Dermis microvascular lymphatic vessel endothelial cell (primary cell): ENCODE measurements at places on chromosomes 1 and 21. TPM values are rescaled to one million over a fixed set of nuclear protein-coding genes. Genes with fewer than 3 reads are reported as not detected.
A peak's percentile ranks its signal among the peaks of the same experiment; 100 is the strongest.

Gene PIK3R3
- total RNA-seq: 16.3 and 18.3 TPM in 2 replicates

Gene DUSP23
- 14.9 and 18.1 TPM in 2 replicates for total RNA-seq

Gene ADORA1
- total RNA-seq: not detected in 2 replicates

Gene CCDC30
- 0.25 and 0.26 TPM in 2 replicates for total RNA-seq

Gene ZNF593OS
- not detected in 2 replicates for total RNA-seq

Gene TFF2
- total RNA-seq: not detected in 2 replicates

Gene CELA3B
- total RNA-seq: 0.13 TPM in 1 of 2 replicates, not detected in the other

Gene BTBD8
- 1.3 and 2.3 TPM in 2 replicates for total RNA-seq

Gene FAM177B
- not detected in 2 replicates for total RNA-seq

DNA sequence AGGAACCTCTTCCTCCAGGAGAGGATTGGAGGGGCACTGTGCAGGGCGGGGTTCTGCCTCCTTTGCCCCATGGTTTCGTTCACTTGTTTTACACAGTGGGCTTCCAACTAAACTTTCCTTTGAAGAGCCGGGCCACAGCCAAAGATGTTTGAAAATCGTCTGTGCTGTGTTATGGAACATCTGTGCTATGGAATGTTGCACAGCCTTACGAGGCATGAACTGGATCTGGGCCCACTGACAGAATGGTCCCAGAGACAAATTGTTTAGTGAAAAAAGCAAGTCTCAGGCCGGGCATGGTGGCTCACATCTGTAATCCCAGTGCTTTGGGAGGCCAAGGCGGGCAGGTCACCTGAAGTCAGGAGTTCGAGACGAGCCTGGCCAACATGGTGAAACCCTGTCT is 12.6 kb upstream of the MEF2D start:
- no peak for DNase-seq

- no peak for DNase-seq
These were observed 68.2 kb downstream of the ARHGEF16 start for GRCh38 chr1:3522564-3523265.

- DNase-seq: no peak
These were observed 4.2 kb downstream of the POMGNT1 start for GRCh38 chr1:46193984-46194570.

DNA sequence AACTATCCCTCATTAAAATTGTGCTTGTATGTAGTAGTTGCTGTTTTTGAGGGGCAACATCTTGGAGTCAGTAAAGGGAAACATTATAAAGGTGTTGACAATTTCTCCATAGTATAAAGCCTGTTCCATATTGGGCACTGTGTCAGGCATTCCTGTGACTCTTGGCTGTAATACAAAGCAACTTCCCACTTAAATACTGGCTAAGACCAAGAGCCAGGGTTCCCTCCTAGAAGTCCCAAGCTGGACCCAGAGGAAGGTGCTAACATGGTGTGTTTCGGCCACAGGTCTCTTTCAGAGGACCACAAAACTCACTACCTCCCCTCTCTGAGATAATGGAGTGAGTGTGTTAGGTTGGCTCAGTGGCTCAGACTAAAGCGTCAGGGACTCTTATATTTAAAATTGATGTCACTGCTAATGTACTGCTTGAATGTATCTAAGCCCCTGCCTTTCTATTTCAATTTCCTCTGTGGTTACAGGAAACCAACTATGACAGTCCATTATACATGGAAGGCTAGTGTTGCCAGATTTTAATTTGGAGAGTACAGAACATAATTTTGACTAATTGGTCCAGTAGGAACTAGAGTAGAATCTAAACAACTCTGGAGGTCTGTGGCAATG is 74.7 kb upstream of the RGL1 start:
- DNase-seq: no peak

GRCh38 chr1:95369985-95370690 is 136.1 kb downstream of the RWDD3 start:
- DNase-seq: no peak

DNA sequence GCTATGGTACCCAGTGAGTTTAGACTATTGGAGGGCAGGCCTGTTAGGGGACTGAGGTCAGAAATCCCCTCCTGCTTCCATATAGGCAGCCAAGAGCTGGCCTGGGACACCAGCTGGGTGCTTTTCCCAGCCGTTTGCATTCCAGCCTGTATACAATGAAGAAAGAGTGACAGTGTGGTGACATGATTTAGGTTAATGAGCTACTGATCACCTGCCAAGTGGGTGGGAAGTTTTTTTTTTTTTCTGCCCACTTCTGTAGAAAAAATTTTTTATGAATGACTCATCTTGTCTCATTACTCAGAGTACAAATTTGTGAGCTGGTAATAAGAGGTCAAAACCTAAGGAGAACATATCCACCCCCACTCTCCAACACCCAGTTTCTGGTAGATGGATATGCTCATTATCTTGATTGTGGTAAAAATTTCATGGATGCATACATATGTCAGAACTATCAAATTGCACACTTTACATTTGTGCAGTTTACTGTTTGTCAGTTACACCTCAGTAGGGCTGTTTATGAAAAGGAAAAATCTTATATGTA is 16.4 kb upstream of the CGN start:
- peak; percentile 84 for DNase-seq

- DNase-seq: no peak
These were observed 11.5 kb upstream of the GJA8 start for GRCh38 chr1:147891088-147891487.

DNA sequence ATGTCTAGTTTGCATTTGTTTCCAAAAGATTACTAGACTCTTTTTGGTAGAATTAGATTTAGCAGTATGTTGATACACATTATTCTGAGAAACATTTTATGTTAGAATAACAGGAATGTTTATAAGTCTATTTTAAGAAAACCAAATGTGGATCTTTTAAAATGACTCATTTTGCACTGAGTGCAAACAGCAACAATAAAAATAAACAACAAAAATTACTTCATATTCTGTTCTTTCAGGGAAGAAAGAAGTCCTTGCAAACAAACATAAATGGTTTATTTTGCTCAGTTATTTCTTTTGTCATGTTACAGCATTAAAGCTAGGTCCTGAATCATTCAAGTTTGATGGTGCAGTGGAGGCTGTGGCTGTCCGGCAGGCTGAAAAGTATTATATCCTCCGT is 106.8 kb upstream of the TENT5C start:
- DNase-seq: no peak

DNA sequence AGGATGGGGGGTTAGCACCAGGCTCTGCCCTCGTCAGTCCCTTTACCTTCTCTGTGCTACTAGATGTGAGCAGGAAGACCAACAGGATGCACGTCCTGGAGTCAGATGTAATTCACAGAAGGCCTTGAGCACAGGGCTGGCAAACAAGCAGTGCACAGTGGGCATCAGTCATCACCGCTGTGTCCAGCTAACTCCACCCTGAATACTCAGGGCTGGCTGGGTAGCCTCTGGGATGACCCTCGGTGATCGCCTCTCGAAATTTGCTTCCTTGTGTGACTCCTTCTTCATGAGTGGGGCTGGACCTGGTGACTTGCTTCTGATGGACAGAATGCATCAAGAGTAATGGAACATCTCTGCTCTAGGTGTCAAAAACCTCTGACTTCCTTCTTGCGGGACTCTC is 92.2 kb upstream of the TMPRSS2 start:
- DNase-seq: no peak

DNA sequence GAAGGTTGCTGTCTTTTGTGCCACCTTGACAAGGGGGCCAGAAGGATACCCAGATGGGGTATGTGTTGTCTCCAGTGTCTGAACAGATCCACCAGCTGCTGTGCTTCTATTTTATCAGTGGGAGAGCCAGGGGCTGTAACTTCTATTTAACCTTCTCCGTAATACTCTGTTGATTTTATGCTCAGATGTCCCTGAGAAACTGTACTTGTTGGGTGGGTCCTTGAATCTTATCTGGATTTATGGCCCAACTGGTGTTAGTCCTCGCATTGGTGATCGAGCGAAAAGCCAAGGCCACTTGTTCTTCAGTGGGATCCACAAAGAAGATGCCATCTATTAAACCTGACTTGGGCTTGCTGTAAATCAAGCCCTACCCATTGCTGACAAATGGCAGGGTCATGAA is 56.4 kb downstream of the ST6GALNAC3 start:
- DNase-seq: no peak

- no peak for DNase-seq
These were observed 112.8 kb downstream of the MRPS6 start for GRCh38 chr21:34186109-34186719.

DNA sequence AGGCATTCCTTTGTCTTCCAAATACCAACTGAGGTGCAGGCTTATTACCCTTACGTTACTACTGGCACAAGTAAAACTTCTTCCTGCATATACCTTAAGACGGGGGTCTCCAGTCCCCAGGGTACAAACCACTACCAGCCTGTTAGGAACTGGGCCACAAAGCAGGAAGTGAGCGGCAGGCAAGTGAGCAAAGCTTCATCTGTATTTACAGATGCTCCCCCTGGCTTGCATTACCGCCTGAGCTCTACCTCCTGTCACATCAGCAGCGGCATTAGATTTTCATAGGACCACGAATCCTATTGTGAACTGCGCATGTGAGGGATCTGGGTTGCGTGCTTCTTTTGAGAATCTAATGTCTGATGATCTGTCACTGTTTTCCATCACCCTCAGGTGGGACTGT is 113.1 kb downstream of the SLC45A1 start:
- DNase-seq: no peak

DNA sequence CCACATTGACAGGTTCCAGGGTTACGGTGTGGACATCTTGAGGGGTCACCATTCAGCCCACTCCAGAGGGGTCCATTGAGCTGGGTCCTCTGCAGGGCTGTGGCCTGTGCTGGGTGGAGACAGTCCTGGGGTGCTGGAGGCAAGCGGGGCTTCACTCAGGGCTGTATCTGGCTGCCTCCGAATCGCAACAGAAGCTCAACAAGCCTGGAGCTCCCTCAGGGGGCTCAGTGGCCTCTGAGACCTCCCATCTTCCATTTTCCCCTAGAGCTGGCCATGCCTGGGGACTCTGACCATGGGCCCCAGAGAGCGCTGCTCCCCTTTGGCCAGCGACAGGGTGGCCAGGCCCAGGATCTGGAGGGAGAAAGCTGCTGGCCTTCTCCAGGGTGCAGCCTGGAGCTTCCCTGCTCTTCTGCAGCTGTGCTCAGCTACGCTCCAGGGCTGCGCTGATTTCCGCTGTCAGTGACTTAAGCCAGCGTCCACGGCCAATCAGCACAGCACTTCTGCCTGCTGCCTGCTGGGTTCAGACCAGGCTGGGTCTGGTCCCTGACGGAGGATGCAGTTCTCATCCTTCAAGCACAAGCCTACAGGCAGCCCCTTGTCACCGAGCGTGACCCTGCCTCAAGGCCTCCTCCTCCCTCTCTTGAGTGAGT is 45.0 kb upstream of the ADARB1 start:
- DNase-seq: no peak

DNA sequence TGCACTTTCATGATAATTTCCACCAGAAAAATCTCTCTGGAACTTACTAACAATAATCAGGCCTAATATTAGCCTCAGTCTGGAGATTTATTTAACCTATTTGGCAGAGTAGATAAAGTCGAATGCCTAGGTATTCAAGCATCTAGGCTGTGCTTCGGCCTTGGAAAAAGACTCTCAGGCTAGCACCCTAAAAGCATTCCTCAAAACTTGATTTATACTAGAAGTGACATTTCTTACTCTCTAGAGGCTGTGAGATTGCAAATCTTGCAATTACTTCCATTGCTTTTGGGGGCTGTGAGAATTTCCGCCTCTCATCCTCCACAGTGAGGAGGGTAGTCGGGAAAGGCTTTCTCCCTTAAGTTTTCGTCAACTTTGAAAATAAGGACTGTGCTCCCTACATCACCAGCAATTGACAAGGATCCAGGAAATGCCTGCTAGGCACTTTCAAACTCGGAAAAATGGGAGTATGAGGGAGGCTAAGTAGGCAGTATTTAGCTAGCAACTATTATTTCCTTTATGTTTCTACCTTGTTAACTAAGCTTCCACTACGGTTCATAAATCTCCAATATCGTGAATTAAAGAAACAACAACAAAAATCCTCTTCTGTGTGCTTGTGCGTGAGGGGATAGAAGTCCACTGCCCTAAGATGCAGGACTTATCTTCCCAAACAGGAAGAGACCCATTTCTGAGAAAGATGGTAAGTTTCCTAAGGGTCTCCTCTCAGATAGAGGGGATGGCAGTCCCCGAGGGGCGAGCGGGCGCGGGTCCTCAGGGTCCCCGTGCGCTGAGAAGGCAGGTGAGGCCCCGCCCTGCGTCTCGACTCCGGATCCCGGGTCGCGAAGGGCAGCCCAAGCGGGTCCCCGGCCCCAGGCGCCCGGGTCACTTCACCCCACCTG is 1.1 kb upstream of the LMO4 start:
- no peak for DNase-seq

DNA sequence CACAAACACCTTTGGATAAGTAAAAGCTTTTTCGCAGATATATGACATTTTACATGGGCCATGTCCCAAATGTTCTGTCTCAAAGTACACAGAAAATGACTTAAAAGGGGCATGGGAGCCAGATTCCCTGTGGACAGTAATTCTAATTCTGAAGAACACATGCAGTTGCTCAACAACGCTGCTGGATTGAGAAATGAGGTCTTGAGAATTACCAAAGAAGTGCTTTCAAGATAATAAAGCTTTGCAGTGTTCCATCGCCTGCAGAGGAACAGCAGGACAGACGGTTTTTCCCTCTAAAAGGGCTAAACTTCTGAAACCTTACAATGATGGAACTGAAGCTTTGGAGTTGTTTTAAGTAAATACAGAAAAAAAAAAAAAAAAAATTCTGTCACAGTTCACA is 55.3 kb upstream of the HSPA13 start:
- DNase-seq: no peak

DNA sequence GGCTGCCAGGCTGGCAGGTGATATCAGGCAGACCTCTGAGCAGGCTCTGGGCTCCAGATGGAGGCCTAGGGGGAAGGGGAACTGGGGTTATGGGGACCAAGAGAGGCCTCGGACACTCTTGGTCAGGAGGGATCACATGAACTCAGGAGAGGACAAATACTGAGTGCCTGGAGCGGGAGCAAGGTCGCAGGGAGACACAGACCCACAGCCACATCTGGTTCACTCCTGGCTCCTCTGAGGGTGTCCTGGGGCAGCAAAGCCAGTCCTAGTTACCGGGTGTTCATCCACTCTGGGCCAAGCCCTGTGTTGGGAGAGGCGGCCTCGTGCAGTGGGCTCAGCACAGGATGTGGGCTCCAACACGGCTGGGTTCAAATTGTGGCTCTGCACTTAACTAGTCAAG is 239.0 kb downstream of the PTPRU start:
- no peak for DNase-seq

GRCh38 chr1:229127301-229127700 is 143.6 kb upstream of the RAB4A start:
- DNase-seq: no peak

DNA sequence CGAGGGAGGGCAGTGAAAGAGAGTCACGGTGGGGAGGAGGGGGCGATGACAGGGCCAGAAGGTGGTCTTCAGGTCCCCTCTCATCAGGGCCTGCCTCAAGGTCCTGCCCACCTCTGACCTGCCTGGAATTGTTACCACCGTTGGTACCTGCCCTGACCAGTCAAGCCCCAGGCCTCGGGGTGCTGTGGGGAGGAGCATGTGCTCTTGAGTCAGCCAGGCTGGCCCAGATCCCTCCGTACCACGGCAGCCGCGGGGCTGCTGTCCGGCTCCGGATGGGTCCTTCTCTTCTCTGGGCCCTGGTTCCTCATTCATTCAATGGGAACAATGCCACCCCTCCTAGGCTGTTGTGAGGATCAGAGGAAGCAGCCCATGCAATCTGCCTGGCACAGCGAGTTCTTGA is 22.0 kb downstream of the SERINC2 start:
- no peak for DNase-seq

GRCh38 chr1:44068442-44068921 is 37.2 kb upstream of the SLC6A9 start:
- no peak for DNase-seq
